ENCODE measurements at places on chromosomes 6 and 20. TPM values are rescaled to one million over a fixed set of nuclear protein-coding genes. Genes with fewer than 3 reads are reported as not detected.

ARHGAP18 gene
- total RNA-seq = 4.1 TPM

GRCh38 chr6:3800850-3801591 is 48.2 kb upstream of the FAM50B start:
- no peak overlapping the region for H3K4me3 ChIP-seq
- no peaks in the 10 kb centered on the region for H3K36me3 ChIP-seq
- no peak for DNase-seq

GRCh38 chr6:126631363-126631762 is 291.4 kb downstream of the CENPW start:
- no peaks in the 10 kb centered on the region for H3K4me1 ChIP-seq
- H3K4me3 ChIP-seq = no peak overlapping the region
- H3K27me3 ChIP-seq = no peaks in the 10 kb centered on the region
- H3K36me3 ChIP-seq = no peaks in the 10 kb centered on the region

TMC2 gene
- not detected for total RNA-seq

PPIL1 gene
- 39.9 TPM for total RNA-seq

DNA sequence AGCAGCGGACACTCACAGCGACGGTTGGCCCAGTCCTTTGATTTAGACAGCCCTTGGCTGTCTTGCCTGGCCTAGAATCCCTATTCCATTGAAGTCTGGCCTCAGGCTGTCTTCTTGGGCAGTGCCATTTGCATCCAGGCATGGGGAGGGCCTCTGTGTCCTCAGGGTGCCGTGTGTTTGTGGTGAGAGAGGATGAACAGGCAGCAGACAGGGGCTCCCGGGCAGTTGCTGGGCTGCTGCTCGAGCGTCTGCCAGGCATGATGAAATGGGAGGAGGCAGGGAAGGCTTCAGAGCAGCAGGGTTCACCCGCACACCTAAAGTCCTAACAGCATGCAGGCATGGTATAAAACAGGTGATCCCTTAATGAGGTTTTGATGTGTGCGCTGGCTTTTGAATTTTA is 126.9 kb downstream of the SOBP start:
- H3K4me1 ChIP-seq = no peaks in the 10 kb centered on the region
- no peak for DNase-seq
- H3K27me3 ChIP-seq = no peaks in the 10 kb centered on the region
- H3K4me3 ChIP-seq = no peak overlapping the region
- H3K27ac ChIP-seq = no peak overlapping the region

DNA sequence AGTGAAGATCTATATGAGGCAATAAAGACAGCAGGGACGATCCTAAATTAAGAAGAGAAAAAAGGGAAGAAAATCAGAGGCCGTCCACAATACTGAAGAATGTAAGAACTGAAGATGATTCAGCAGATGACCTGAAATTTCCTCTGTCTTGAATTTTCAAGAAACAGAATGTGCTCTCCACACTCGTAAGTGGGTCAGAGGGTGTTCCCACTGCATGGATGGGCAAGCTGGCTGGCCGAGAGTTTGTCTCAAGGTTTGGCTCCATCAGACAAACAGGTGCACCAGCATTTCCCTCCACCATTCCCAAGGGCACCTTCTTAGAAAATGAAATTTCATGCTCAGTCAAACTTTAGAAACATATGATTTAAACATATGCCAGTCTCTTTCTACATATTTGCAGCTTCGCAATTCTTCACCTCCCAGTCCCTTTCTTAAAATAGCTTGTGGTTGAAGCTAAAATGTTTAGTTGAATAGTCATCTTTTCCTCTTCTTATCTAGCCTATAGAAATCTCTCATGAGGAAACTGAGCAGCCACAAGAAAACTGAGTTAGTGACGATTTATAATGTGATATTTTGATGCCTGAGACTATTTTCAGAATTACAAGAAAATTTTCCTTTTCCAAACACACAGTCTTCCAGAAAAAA is 576.4 kb downstream of the PRKN start:
- no peak for DNase-seq
- H3K27me3 ChIP-seq = no peaks in the 10 kb centered on the region
- H3K27ac ChIP-seq = no peak overlapping the region
- no peaks in the 10 kb centered on the region for H3K36me3 ChIP-seq
- no peaks in the 10 kb centered on the region for H3K4me1 ChIP-seq
- H3K4me3 ChIP-seq = no peak overlapping the region

ADGRF1 gene
- 82.6 TPM for total RNA-seq

DNA sequence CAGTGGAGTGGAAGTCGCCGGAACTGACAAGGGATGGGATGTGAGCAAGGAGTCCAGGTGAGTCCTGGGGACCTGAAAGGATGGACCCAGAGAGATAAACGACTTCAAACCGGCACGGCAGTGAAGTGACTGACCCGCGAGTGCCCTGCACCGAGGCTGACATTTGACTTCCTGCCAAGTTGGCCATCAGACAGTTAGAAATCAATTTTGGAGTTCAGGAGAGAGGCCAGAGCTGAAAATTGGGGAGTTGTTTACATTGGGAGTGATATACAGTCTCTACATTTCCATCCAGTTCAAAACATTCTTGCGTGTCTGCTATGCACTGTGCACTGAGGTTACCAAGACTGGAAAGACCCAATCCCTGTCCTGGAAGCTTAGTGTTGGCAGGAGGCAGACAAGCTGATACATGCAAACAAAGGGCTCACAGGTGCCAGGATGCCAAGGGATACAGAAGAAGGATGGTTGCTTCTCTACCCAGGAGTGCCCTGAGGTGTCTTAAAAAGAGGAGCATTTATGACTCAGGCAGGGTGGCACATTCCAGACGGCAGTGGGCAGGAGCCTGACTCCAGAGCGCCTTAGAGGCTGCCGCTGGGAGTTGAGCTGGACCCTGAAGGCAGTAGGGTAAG is 186.6 kb downstream of the MTHFD1L start:
- no peaks in the 10 kb centered on the region for H3K36me3 ChIP-seq
- H3K27ac ChIP-seq = 0 out of 2 replicates have a peak overlapping the region, but pooled peaks have one; percentile 5
- peak; percentile 37 for DNase-seq
- H3K27me3 ChIP-seq = no peaks in the 10 kb centered on the region
- no peaks in the 10 kb centered on the region for H3K4me1 ChIP-seq

SPEF1 gene
- 2.0 TPM for total RNA-seq

- H3K27ac ChIP-seq = no peak overlapping the region
- no peaks in the 10 kb centered on the region for H3K36me3 ChIP-seq
- DNase-seq = no peak
- no peak overlapping the region for H3K4me3 ChIP-seq
These were observed 57.5 kb downstream of the FOXC1 start for GRCh38 chr6:1667012-1667804.

GRCh38 chr6:112409311-112409710 is 62.2 kb downstream of the RFPL4B start:
- no peak for DNase-seq
- no peaks in the 10 kb centered on the region for H3K27me3 ChIP-seq
- no peaks in the 10 kb centered on the region for H3K36me3 ChIP-seq

DNA sequence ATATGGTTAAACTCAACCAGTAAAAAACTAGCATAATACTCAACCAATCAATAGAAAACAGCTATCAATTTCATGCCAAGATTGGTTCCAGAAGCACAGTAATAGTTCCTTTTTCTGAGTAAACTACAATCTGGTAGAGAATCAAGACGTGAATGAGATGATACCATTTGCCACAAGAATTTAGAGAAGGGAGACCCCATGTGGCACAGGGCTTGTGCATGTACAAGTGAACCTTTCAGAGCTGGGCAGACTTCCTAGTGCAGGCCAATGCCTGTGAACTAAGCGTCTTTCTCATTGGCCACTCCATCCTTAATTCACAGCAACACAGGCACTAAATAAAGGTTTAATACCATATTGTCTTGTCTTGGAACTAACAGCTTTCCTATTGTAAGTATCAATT is 213.5 kb downstream of the RFPL4B start:
- H3K27me3 ChIP-seq = no peaks in the 10 kb centered on the region
- peaks cover 7% of the 10 kb centered on the region for H3K4me1 ChIP-seq
- H3K27ac ChIP-seq = no peak overlapping the region
- peak; percentile 6 for DNase-seq
- H3K36me3 ChIP-seq = no peaks in the 10 kb centered on the region
- no peak overlapping the region for H3K4me3 ChIP-seq

MARCKS gene
- total RNA-seq = 51.5 TPM

DNA sequence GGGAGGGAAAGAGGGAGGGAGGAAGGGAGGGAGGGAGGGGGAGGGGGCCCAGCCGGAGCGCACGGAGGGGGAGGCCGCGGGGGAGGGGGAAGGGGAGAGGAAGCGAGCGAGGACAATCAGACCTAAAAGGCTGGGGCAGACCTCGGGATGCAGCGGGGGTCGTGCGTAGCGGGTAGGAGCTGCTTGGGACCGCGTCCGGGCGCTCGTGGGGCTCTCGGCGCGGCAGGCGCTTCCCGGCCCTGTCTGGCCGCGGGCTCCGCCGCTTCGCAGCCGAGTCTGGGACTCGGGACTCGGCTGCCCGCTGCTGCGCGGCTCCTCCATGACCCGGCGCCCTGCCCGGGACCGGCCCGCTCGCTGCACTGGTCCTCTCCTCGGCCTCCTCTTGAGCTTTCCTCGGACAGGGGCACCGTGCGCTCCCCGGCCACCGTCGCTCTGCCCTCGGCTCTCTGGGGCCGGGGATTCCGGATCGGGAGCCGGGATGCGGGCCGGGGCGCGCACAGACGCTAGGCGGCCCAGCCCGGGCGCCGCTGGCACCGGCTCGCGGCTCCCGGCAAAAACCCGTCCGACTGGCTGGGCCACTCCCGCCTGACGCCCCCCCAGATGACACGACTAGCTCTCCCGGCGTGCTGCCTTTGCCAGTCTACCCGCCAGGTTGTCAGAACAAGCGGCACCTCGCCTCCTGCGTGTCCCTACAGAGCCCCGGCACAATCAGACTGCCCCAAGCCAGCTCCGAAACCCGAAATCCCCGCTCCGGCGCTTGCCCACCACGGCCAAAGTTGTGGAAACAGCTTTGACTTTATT is 2.2 kb downstream of the TFAP2A start:
- H3K4me3 ChIP-seq = peak overlapping the region; percentile 91
- peak overlapping the region; percentile 98 for H3K27ac ChIP-seq
- peaks cover 29% of the 10 kb centered on the region for H3K4me1 ChIP-seq
- H3K36me3 ChIP-seq = peaks cover 30% of the 10 kb centered on the region
- H3K27me3 ChIP-seq = no peaks in the 10 kb centered on the region
- DNase-seq = peak; percentile 88

TCF15 gene
- 0.98 TPM for total RNA-seq

ZBP1 gene
- not detected for total RNA-seq

GRCh38 chr6:129055796-129056195 is 172.9 kb downstream of the LAMA2 start:
- no peak overlapping the region for H3K27ac ChIP-seq
- no peaks in the 10 kb centered on the region for H3K4me1 ChIP-seq
- H3K4me3 ChIP-seq = no peak overlapping the region
- no peaks in the 10 kb centered on the region for H3K36me3 ChIP-seq

DNA sequence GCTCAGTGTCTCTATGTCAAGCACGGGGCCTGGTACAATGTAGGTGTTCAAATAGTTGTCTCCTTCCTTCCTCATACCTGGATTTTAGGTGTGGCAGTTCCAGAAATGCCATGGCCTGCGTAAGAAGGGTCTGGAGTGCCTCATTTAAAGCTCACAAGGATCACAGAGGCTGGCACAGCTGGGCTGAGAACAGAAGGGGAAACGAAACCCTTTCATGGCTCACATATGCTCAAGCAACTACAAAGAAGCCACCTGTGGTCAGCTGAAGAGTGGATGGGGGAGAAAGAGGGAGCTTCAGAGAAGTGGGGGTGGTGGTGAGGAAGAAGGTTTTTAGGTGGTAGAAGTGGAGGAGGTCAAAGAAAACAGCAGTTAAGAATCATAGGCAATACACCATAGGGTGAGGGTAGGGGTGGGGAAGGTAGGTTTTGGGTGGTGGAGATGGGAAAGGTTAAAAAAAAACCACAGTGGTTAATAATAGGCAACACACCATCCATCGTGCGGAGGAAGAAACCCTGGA is 17.0 kb upstream of the TOP1 start:
- DNase-seq = no peak
- no peak overlapping the region for H3K4me3 ChIP-seq
- no peaks in the 10 kb centered on the region for H3K27me3 ChIP-seq
- no peaks in the 10 kb centered on the region for H3K36me3 ChIP-seq
- peaks cover 25% of the 10 kb centered on the region for H3K4me1 ChIP-seq
- no peak overlapping the region for H3K27ac ChIP-seq

GRCh38 chr6:134295953-134296553 is 21.9 kb downstream of the SGK1 start:
- no peak overlapping the region for H3K4me3 ChIP-seq
- H3K27ac ChIP-seq = peak overlapping the region; percentile 47
- DNase-seq = peak; percentile 87
- no peaks in the 10 kb centered on the region for H3K36me3 ChIP-seq

KCNK15 gene
- total RNA-seq = 3.0 TPM

GRCh38 chr6:56434606-56435005 is 187.2 kb upstream of the COL21A1 start:
- no peak for DNase-seq
- H3K36me3 ChIP-seq = no peaks in the 10 kb centered on the region

BMP6 gene
- total RNA-seq = 1.3 TPM

PTK6 gene
- total RNA-seq = 11.1 TPM

- H3K4me3 ChIP-seq = no peak overlapping the region
- no peaks in the 10 kb centered on the region for H3K4me1 ChIP-seq
- no peak for DNase-seq
- no peak overlapping the region for H3K27ac ChIP-seq
- no peaks in the 10 kb centered on the region for H3K27me3 ChIP-seq
These were observed 79.0 kb downstream of the ALDH8A1 start for GRCh38 chr6:134870677-134871498.

DNA sequence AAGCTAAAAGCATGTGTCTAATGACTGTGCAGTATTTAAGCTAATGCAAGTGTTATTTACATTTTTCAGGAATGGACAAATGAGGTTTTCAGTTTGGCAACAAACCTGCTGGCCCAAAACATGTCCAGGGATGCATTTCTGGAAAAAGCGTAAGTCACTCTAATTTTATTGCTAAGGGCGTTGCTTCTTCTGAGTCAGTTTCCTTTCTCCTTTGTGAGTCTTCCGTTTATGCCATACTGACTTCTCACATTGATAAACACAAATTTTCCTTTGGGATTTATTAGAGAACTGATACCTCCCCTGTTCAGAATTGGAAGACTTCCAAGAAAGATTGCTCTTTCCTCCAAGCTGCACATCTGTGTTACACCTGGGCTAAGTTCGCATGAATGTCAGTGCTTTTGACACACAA is 422.9 kb upstream of the PLCB4 start:
- H3K27me3 ChIP-seq = no peaks in the 10 kb centered on the region
- H3K27ac ChIP-seq = no peak overlapping the region
- H3K4me3 ChIP-seq = no peak overlapping the region
- 0 out of 2 replicates have a peak, but pooled peaks cover 3% of the 10 kb centered on the region for H3K4me1 ChIP-seq

ANGPT4 gene
- total RNA-seq = not detected

- H3K27me3 ChIP-seq = no peaks in the 10 kb centered on the region
- H3K27ac ChIP-seq = no peak overlapping the region
- H3K36me3 ChIP-seq = no peaks in the 10 kb centered on the region
- H3K4me3 ChIP-seq = no peak overlapping the region
- H3K4me1 ChIP-seq = no peaks in the 10 kb centered on the region
These were observed 141.2 kb downstream of the CDK19 start for GRCh38 chr6:110674096-110674495.

ECT2L gene
- total RNA-seq = not detected

DNA sequence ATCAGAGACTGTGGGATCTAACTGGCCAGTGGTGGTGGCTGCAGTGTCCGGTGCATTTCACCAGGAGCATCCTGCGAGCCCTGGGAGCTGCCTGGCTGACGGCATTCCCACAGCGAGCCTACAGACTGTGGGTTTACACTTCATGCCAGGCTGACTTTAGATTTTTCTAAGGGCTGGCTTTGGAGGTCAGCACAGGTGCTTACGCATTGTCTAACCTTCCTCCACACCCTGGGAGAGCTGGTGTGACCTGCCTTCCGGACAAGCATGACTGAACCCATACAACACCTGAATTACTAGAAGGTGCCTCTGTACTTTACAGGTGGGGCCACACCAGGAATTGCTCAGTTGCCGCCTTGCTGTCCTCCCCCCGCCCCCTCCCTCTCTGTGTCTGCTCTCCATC is 96.2 kb downstream of the RREB1 start:
- H3K4me1 ChIP-seq = peaks cover 14% of the 10 kb centered on the region
- DNase-seq = no peak
- H3K4me3 ChIP-seq = no peak overlapping the region
- no peaks in the 10 kb centered on the region for H3K27me3 ChIP-seq
- H3K27ac ChIP-seq = no peak overlapping the region
